ENCODE measurements at places on chromosomes 4 and X. TPM values are rescaled to one million over a fixed set of nuclear protein-coding genes. Genes with fewer than 3 reads are reported as not detected.
A peak's percentile ranks its signal among the peaks of the same experiment; 100 is the strongest.

- no peak for DNase-seq
Observed at GRCh38 chrX:123455693-123456092, 271.6 kb downstream of the GRIA3 start.

GRCh38 chr4:115154826-115155225, 41.4 kb upstream of the NDST4 start:
- peak; percentile 14 for DNase-seq

DNA sequence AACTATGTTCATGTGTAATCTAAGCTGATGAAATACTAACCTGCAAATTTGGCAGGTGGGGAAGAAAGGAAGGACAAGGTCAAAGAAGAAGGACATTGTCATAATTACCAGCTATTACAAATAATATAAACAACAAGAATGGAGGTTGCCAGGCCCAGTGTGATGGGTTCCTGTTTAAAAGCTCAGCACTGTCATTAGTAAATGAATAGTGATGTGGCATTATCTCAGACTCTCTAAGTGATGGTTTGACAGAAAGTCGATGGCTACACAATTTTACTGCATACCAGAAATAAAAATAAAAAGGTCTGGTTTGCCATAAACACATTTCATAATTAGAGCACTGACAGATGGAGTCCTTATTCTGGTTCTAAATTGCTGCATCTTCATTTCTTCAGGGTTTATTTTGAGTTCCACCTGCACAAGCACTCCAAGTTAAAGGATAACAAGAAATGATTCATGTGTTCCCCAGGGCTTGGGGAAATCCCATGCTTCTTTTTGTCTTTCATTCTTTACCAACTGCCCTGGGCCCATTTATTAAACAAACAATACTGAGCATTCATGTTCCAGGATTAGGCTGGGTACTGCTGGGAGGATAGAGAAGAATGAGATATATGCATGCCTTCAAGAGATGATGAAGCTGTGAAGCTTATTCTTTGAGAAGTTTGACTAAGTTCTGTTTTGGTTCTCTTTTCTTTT, 367.8 kb upstream of the RASGEF1B start:
- DNase-seq, result no peak

DNA sequence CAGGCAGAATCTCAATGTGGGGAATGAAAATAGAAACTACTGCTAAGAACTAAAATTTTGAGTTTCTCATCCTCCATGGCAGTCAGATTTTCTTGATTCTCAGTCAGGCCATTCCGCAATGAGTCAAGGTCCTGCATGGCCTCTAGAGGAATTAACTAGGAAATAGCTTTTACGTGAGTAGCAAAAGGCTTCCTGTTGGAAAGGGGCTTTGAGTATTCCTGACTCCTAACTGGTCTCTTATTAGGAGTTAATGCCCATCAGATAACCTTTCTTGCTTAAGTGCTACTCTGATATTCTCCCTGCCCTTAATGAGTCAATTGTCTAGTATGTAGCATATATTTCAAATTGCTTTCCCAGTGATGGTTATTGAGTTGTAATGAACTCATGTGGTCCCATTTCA, 65.7 kb upstream of the ARHGAP24 start:
- no peak for DNase-seq

GRCh38 chr4:81905971-81906370, 434.3 kb upstream of the RASGEF1B start:
- DNase-seq, result no peak

GRCh38 chr4:54954656-54955388, 170.6 kb downstream of the KDR start:
- DNase-seq, result no peak

- no peak for DNase-seq
Observed at GRCh38 chr4:6342530-6343293, 73.1 kb downstream of the WFS1 start.

GRCh38 chr4:8077181-8078108, 81.2 kb downstream of the ABLIM2 start:
- DNase-seq, result no peak

DNA sequence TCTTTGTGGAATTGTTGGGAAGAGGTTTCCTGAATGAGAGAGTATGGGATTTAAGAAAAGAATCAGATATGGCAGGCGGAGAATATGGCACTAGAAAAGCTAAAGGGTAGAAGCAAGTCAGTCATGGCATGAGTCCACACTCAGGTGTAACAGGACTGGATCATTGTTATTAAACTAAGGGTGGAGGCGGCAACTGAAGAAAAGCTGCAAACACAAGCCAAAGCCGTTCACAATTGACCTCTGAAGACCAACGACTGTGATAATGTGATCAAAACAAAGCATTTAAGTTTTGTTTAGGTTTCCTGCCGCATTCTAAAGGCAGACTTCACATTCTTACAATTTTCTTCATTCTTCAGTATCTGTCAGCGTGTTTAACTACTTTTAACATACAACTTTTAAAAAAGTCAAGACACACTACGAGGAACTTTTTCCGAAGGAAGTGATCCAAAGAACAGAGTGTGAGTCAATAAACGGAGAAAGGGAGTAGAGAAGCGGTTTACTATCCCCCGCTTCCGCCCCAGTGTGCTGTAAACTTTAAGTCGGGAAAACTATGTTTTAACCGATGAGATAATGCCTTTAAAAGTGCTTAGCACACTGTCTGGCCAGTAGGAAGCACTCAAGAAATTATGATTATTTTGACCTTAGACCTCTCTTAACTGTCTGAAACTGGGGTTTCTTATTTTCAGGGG, 909 bp upstream of the SLAIN2 start:
- no peak for DNase-seq

DNA sequence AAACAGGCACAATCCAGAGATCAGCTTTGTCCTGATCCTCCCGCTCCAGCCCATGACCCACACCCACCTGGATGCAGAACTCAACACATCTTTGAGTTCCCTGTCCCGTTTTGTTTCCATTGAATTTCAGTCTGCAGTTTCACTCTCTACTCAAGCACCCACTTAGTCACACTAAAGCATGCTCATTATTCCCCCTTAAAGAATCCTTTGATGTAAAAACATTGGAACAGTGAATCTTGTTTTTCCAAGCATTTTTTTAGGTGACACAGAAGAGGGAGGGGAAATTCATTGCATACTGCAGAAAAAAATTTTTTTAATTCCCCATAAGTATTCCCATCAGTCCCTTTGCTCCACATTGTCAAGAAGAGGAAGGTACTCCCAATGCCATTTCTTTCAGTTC, 249.7 kb upstream of the TTC29 start:
- DNase-seq, result no peak

- peak; percentile 63 for DNase-seq
Observed at GRCh38 chr4:17721496-17722355, 59.7 kb downstream of the FAM184B start.

DNA sequence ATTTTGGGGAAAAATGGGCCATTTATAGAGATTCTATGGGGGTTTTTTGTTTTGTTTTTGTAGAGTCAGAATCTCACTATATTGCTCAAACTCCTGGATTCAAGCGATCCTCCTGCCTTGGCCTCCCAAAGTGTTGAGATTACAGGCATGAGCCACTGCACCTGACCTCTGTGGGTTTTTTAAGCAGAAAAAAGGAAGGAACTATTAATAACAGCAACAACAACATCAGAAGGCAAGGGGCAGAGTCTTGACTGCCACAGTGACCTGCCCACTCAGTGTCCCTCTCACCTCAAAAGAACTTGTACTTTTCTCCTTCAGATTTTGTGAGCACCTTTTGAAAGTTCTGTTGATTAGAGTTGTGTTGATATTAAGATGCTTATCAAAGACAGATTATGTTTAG, 48.1 kb downstream of the FNIP2 start:
- no peak for DNase-seq

DNA sequence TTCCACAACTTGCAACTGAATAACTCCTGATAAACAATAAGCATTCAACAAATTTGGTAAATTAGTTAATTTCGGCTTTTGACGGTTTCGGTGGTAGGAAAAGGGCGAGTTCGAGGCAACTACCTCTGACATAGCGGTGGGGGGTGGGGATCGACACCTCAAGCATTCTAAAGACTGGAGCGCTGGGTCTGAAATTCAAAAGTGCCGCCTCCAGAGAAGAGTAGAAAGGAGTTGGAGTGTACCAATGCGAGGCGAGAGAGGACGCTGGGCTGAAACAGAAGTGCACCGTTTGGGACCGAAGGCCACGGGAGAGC, 725 bp downstream of the SMC1A start:
- no peak for DNase-seq

ZCCHC18 gene
- 0.14 TPM for total RNA-seq

HSD17B13 gene
- total RNA-seq, result not detected

HSFX1 gene
- total RNA-seq, result 0.25 TPM

GABRE gene
- total RNA-seq, result 8.3 TPM

CXCL13 gene
- not detected for total RNA-seq

FNIP2 gene
- 13.2 TPM for total RNA-seq
